Urothelium cell line (cell line): ENCODE measurements at places on chromosomes 3 and 15.

- no peak for DNase-seq
These were observed 16.9 kb upstream of the APBA2 start for GRCh38 chr15:28868744-28869345.

DNA sequence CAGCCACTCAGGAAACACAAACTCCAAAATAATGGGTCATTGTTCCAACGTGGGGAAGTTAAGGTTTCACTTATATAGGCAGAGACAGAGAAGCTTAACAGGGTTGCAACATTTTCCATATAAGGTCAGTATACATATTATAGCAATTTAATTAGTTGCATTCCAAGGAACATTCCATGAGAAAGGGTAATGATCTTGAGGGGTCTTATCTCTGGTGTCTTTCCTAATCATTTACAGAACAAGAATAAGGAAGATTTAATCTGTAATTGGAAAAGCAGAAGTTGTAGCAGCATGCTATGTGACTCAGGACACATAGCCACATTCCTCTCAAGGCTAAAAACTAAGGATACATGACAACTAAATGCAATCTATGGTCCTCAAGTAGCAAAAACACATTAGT is 4.9 kb downstream of the MNS1 start:
- no peak for DNase-seq

DNA sequence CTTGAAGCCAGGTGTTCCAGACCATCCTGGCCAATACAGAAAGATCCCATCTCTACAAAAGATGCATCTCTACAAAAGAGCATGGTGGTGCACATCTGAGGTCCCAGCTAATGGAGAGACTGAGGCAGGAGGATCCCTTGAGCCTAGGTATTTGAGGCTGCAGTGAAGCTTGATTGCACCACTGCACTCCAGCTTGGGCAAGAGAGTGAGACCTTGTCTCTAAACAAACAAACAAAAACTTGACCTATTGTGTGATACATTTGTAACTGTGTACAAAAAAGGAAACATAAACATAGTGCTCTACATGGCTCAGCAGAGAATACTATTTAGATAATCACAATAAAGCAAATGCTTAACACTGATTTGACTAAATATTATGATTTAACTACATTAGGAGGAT is 18.7 kb downstream of the ANPEP start:
- no peak for DNase-seq

GRCh38 chr3:44020143-44020542 is 221.5 kb upstream of the TOPAZ1 start:
- no peak for DNase-seq

DNA sequence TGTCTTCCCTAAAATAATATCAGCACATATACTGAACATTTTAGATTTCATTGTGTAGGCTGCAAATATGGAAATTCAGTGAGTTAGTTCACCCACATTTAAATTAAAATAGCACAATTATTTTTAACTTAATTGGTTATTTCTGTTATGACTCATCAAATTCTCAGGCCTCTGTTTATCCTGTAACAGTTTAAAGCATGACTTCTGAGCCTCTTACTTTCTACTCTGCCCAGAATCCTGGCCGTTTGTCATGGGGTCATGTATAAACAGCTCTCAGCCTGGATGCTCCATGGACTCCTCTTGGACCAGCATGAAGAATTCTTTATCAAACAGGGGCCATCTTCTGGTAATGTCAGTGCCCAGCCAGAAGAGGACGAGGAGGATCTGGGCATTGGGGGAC is 12.2 kb downstream of the TUBGCP4 start:
- DNase-seq, result no peak

DNA sequence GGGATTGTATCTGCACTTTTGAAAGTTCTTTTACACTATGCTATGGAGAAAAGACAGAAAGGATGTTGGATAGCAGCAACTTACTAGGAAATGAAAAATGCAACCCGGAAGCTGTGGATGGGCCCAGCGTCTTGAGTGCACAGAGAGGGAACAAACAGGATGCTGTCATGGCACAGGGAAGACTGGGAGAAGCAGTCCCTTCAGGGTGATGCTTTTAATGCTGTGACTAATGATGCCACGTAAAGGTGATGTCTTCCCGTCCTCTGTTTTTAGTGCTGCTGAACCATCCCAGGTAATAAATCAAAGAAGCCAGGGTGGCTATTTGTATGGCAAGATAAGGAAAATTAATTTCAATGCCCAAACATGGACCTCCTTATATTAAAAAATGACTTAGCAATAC is 437.6 kb downstream of the FOXP1 start:
- DNase-seq, result no peak

- DNase-seq, result no peak
These were observed 36.9 kb upstream of the MEIS2 start for GRCh38 chr15:37137221-37137620.

DNA sequence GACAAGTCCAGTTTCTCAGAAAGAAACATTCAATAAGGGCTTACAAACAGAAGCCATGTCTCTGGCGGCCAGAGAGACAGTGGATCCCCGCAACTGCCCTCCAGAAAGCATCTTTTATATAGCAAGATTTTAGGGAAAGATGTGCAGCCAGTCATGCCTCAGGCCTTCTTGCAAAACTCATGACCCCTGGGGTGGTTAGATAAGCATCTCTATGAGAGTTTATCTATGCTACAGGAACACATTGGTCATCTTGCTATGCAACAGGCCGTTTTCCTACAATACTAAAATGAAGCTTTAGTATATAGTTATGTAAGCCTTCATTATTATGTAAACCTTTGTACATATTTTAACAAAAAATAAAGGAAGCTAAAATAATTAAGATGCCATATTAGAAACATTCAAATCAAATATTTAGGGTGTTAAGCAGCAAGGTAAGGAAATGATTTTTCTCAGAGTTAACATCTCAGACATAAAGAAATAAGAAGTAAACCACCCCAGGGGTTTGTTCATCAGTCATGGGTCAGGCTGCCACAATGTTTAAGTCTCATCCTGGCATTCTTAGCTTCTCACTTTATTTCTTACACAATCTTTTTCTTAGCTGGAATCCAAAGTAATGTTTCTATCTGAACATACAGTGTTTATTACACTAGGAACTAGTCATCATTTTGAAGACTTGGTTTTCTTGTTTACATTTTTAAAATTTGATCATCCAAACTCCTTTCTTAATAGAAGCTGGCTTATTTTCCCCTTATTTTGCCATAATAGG is 6.3 kb upstream of the FSIP1 start:
- no peak for DNase-seq

- no peak for DNase-seq
These were observed 12.1 kb downstream of the FYTTD1 start for GRCh38 chr3:197761784-197762183.

DNA sequence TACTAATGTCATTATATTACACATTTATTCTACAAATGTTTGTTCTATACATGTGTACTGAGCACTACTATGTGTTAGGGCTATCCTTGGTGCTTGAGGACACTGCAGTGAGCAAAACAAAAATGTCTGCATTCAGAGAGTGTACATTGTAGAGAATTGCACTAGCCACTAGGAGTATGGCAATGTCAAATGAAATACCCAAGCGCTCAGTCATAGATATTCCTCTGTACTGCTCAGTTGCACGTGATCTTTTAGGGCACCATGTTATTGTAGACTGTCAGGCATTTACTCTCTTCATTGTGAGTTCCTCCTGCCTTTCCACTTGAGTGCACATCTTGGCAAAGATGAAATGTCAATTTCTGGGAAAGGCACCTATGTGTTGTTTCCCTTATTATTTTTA is 36.8 kb downstream of the FNDC3B start:
- no peak for DNase-seq

- DNase-seq, result no peak
These were observed 472 bp downstream of the CHST14 start for GRCh38 chr15:40471105-40471807.

DNA sequence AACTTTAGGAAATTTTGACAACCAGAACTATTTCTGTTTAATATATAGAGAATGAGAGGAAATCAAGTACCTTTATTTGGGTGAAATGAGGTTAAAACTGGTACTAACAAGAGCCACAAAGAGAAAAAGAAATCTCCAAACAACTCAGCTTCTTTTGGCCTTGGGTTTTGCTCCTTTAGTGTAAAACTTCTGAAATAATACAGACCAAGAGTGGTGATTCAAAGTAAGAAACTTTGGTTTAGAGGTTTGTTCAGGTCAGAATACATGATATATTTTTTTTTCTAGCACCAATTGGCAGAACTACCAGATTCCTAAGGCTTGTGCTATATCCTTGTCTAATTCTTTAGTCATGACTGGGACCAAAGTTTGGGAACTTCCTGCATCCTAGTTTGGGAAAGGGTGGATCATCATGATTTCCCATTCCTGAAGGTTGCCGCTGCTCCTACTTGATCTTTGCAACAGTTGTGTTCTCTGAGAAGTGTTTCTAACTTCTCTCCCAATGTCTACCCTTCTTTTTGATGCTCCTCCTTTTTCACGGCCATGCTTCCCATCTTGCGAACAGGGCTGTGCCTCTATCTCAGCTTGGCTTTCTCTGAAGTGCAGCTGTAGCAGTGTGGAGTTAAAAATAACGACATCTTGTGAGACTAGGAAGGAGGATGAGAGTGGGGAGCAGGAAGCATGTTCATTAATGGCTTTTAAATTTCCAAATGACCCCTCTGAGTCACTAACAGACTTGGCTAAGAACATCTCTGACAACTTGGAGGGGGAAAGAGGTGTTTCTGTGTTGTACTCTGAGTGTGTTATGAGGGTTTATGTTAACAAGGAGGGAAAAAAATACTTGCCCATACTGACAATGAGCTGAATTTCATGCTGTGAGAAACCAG is 87.7 kb downstream of the KCNAB1 start:
- DNase-seq, result no peak

- DNase-seq, result no peak
These were observed 465.0 kb downstream of the PLOD2 start for GRCh38 chr3:145696011-145696410.

DNA sequence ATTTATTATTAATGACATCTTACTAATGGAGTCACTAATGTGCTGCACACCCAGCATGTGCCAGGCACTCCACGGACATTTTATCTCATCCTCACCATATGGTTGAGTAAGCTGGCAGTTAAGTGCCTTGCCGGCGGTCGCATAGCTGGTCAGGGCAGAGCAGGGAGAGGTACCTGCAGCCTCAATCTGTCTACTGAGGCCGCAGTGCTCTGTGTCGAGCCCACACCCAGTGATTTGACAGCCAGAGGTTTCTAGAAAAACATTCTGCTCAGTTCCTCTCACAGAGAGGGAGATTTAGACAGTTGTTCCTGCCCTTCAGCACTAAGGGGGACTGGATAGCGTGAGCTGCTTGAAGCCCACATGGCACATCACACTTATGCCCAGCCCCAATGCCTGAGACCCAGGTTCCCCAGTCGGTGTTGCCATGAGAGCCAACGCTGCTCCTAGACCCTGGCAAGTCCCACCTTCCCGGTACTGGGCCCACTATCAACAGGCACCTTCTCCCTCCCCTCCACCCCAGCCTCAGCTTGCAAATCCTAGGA is 2.6 kb downstream of the LIPC start:
- DNase-seq, result no peak

DNA sequence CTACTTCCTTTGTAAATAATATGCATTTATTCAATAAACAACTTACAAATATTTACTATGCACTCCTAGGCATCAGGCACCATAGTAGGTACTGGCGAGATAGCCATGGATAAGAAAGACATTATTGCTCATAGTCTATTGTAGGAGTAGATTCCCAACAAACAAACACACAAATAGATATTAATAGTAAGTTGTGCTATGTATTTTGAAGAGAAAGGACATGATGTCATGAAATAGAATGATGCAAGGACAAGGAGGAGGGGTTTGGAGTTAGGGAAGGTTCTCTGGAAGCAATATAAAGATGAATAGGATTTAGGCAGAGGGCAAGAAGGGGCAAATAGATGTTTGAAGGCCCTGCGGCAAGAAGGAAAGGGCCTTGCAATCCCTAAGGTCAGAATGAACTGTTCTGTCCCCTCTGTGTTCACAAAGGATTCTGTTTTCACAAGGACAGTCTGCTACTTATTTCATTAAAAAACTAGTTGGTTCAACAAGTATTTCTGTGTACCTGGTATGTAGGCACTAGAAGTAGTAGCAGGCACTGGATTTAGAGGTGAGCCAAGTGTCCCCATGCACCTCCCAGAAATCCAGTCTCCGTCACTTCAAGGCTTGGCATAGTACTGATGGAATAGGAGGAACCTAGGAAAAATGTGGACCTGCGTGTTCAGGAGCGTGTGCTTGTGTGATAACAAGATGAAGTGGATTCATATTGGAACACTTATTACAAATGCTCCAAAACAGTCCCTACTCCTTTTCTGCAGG is 231.8 kb upstream of the TPRG1 start:
- no peak for DNase-seq

GRCh38 chr3:38311476-38311875 is 29.4 kb downstream of the SLC22A14 start:
- DNase-seq, result no peak

GRCh38 chr15:70095408-70096214 is 2.1 kb downstream of the TLE3 start:
- peak; percentile 63 for DNase-seq

DNA sequence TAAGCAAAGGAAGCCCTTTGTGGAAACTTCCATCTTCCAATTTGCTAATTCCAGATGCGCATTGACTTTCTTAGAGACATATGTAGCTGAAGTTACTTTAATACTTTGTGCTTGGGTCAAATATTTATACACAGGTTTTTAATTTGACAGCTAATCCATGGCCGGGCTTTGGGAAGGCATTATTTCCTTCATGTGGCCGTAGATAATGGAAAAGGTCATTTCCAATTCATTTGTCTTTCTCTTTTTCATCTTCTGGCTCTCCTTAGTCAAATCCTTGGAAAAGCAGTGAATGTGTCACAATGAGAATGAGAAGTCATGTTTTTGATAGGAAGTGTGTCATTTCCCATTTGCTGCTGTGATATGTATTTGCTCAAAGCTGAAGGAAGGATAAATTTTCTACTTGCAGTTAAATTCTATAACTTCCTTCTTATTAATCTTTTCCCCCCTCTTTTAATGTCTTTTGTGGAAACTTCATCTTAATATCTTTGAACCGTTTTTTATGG is 323.3 kb downstream of the CLSTN2 start:
- no peak for DNase-seq

GRCh38 chr3:126356373-126357264 is 589 bp downstream of the KLF15 start:
- DNase-seq, result peak; percentile 41

GRCh38 chr15:55770261-55770660 is 27.3 kb upstream of the PRTG start:
- DNase-seq, result no peak

GRCh38 chr3:99624496-99625236 is 13.7 kb upstream of the COL8A1 start:
- no peak for DNase-seq

DNA sequence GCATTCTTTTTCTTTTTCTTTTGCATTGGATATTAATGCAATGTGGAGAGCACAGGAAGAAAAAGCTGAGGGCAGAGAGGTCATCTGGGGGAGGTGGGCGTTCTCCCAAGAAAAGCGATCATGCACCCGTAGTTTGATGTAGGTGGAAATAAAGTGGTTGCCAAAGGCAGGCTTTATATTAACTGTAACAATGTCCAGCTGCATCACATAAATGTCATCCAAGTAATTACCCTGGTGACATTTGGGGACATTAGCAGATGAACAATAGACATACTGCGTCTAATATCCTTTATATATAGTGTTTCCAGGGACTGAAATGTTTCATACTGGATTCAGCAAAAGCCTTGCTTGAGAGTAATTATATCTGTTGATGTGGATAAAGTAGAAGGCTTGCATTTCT is 135.5 kb downstream of the CNTN6 start:
- no peak for DNase-seq

GRCh38 chr3:62582495-62583172 is 209.3 kb upstream of the FEZF2 start:
- DNase-seq, result no peak

- no peak for DNase-seq
These were observed 288.9 kb downstream of the EDEM1 start for GRCh38 chr3:5476403-5476802.
